ENCODE measurements at places on chromosomes 2 and 18. TPM values are rescaled to one million over a fixed set of nuclear protein-coding genes. Genes with fewer than 3 reads are reported as not detected.

XIRP2 gene
- total RNA-seq: not detected

RGPD3 gene
- 0.17 TPM for total RNA-seq

TAF4B gene
- total RNA-seq: 19.1 TPM

CRYGA gene
- total RNA-seq: not detected

GRCh38 chr2:115219296-115219695, 776.9 kb downstream of the DPP10 start:
- DNase-seq: no peak

- DNase-seq: no peak
Observed at GRCh38 chr2:71479261-71479660, 25.9 kb downstream of the DYSF start.

DNA sequence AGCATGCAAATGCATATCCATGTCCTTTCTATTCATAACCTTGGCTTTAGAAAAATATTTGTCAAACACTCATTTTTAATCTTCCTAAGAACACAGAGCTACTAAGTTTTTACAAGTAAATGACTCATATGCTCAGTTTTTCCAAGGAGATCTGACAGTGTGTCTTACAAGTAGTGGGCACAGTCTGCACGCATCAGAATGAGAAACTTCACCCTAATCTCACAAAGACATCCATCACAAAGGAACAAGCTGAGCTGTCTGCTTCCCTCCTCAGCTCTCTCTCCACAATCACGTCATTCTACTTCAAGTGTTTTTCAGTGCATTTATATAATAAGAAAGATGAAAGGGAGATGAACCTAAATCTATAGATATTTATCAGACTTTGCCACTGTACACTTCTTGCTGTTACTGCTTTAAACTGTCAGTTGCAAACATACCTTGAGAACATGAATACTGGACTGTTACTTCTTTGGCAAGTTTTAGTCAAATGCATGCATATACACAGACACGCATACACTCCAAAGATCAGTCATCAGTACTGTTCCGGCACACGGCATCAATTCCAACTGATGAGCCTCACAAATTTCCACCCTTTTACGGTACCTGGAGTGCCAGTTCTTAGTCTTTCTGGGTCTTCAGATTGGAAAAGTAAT, 75.7 kb downstream of the RBMS1 start:
- DNase-seq: no peak
